ENCODE measurements at places on chromosomes 11 and 22.

- DNase-seq, result no peak
Observed at GRCh38 chr11:105456950-105457349, 152.9 kb upstream of the GRIA4 start.

GRCh38 chr11:3995949-3996554 is 98.5 kb upstream of the RRM1 start:
- no peak for DNase-seq

DNA sequence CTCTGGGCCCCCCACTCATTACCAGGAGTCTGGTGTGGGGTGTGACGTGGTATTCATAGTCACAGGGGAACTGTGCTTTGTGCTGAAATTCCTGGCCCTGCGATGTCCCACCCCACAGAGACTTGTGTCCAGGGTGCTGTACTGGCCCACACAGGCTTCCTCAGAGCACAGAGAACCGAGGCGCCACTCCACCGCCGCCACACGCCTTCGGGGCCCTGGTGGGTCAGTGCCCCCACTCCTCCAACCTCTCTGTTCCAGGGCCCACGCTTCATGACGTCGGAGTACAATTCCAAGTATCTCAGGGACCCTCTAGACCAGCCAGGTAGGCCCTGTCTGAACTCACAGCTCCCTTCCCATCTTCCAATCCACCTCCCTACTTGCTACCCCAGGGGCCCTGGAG is 23.5 kb upstream of the LRRC10B start:
- no peak for DNase-seq

GRCh38 chr11:65709661-65710060 is 2.4 kb upstream of the KAT5 start:
- DNase-seq, result no peak

DNA sequence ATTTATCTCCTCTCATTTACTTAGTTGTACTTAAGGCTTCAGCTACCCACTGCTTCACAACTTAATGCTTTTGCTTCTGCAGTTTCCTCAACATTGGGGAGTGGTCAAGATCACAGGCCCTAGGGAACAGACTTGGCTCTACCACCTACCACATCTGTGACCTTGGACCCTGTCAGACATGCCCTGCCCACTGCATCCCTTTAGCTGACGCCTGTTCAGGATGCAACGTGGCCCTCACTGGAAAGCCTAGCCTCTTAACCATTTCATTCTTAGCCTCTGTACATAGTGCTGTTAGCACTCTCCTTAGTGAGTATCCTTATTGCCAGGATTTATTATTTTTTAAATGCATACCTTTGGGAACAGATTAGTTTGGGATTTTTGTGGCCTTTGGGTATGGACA is 34.4 kb downstream of the TNRC6B start:
- DNase-seq, result no peak

GRCh38 chr11:128917144-128917724 is 25.4 kb downstream of the TP53AIP1 start:
- DNase-seq, result no peak

DNA sequence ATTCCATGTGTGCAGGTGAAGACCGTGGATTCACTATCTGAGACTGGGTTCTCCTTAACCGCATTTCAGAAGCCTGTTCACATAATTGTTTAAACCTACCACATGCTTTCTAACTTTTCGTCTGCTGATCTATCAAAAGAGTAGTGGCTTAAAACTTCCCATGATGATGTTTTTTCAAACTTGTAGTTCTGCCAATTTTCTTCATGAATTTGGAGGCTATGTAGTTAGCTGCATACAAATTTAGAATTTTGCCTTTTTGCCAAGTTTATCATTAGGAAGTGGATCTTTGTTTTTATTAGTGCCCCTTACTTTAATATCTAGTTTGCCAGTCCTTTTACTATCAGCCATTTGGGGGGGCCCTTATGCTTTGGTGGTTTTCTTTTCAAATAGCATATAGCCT is 57.5 kb upstream of the PITPNB start:
- no peak for DNase-seq

DNA sequence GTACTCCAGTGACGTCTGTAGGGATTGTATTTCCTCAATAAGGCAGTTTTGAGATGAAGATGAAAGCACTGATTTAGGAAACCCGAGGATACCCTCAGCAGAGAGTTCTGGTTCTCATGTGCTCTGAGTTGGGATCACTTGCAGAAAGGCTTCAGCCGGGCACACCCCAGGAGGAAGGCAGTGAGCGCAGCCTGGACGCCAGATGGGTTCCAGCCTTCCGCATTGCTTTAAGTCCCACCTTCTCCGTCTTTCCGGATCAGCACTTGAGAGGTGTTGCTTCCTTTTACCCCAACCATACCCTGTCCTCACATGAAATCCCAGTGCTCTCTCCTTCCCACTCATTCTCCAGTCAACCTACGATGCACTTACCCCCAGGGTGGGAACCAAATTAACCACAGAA is 239.5 kb upstream of the CADM1 start:
- DNase-seq, result no peak

- DNase-seq, result no peak
Observed at GRCh38 chr11:9219115-9219514, 46.0 kb downstream of the DENND5A start.

DNA sequence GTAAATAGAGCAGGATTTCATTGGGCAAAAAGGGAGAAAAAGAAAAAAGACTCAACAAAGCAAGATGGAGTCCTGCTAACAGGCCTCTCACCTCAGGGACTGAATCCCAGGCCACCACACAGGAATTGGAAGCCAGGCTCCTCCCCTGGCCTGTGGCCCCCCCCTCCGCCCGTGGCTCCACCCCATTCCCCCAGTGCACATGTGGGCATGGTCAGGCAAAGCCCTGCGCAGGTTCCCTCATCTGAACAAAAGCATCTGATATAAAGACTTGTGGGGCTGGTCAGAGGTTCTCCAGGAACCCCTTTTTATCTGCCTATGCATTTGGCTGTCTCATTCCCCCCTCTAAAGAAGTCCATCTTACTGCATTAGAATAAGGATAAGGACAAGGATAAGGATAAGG is 46.0 kb upstream of the PAK1 start:
- no peak for DNase-seq

DNA sequence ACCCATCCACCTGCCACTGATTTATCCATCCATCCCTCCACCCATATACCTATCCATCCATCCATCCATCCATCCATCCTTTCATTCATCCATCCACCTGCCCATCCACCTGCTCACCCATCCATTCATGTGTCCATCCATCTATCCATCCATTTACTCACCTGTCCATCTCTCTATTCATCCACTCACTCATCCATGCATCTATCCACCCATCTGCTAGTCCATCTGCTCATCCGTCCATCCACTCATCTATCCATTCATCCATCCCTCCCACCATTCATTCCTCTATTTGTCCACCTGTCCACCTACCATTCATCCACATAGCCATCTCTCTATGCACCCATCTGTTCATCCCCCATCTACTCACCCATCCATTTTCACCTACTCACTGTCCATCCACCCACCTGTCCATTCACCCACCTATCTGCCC is 48.6 kb upstream of the CCDC188 start:
- no peak for DNase-seq

- DNase-seq, result peak; percentile 20
Observed at GRCh38 chr11:121722431-121723245, 269.9 kb upstream of the SORL1-AS1 start.

DNA sequence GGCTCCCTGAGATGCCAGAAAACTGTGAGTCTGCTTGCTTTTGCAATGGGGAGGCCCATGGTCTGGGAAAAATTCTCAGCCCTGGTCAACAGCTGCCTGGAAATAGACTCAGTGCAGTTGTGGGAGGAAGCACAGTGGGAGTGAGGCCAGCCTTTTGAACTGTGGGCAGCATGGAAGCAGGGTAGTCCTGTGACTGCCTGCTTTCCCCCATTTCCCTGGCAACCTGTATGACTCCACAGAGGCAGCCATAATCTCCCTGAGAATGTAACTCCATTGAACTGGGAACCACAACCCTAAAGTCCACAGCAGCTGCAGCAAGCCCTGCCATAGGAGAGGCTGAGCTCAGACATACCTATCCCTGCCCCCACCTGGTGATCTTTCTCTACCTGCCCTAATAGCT is 494.6 kb upstream of the FAT3 start:
- no peak for DNase-seq

GRCh38 chr11:69715446-69715845 is 11.6 kb upstream of the FGF19 start:
- no peak for DNase-seq

GRCh38 chr22:42363892-42364291 is 68.3 kb downstream of the NFAM1 start:
- no peak for DNase-seq

- DNase-seq, result no peak
Observed at GRCh38 chr11:6297831-6298230, 22.5 kb downstream of the CAVIN3 start.
